ENCODE measurements at places on chromosomes 12 and 14. TPM values are rescaled to one million over a fixed set of nuclear protein-coding genes. Genes with fewer than 3 reads are reported as not detected.

Gene UBC
- 791 TPM for total RNA-seq

Gene CAPS2
- 31.2 TPM for total RNA-seq

Gene CELA1
- not detected for total RNA-seq

Gene MIP
- 303 TPM for total RNA-seq

Gene PLXNC1
- total RNA-seq = 73.7 TPM

Gene RTN1
- total RNA-seq = 88.2 TPM

Gene SRRM4
- 21.8 TPM for total RNA-seq

Gene GNB3
- 223 TPM for total RNA-seq

Gene SLC2A14
- 0.77 TPM for total RNA-seq

Gene SIX6
- 44.8 TPM for total RNA-seq

Gene HECTD4
- total RNA-seq = 114 TPM

Gene PRICKLE1
- total RNA-seq = 21.8 TPM

Gene NYNRIN
- 47.5 TPM for total RNA-seq

Gene PTPN6
- 5.1 TPM for total RNA-seq

Gene RFX4
- total RNA-seq = 0.11 TPM

Gene PLEKHG7
- 1.2 TPM for total RNA-seq

Gene C12orf50
- total RNA-seq = 0.22 TPM

Gene CCDC198
- not detected for total RNA-seq

Gene PROX2
- total RNA-seq = not detected

Gene TSPAN19
- total RNA-seq = 0.22 TPM

Gene STRN3
- 93.6 TPM for total RNA-seq

Gene SOAT2
- total RNA-seq = 0.44 TPM

Gene SVOP
- total RNA-seq = 21.6 TPM

Gene TBX3
- 13.9 TPM for total RNA-seq

Gene A2M
- 182 TPM for total RNA-seq

Gene LMNTD1
- total RNA-seq = not detected

Gene SCNN1A
- total RNA-seq = 4.9 TPM

Gene SRGAP1
- total RNA-seq = 13.7 TPM

Gene NIN
- total RNA-seq = 79.1 TPM

Gene KRT72
- not detected for total RNA-seq

Gene STAC3
- total RNA-seq = 55.6 TPM
